Smooth muscle cell of bladder (primary cell): ENCODE measurements at places on chromosomes 13 and 19. TPM values are rescaled to one million over a fixed set of nuclear protein-coding genes. Genes with fewer than 3 reads are reported as not detected.

Gene COL5A3
- 1.7 and 2.1 TPM in 2 replicates for total RNA-seq

Gene SPTBN4
- total RNA-seq = 1.6 and 1.8 TPM in 2 replicates

Gene SLC1A5
- total RNA-seq = 249 and 255 TPM in 2 replicates

Gene BRCA2
- 1.0 and 1.7 TPM in 2 replicates for total RNA-seq

Gene FAM83E
- total RNA-seq = 0.28 and 0.46 TPM in 2 replicates

Gene MAMSTR
- total RNA-seq = 0.28 TPM in 2 replicates

Gene ZNF112
- total RNA-seq = 6.8 and 8.6 TPM in 2 replicates

Gene OR7A5
- total RNA-seq = not detected in 2 replicates

Gene ZNF44
- total RNA-seq = 9.0 and 10.4 TPM in 2 replicates

Gene CD33
- not detected in 2 replicates for total RNA-seq

Gene RAB20
- 12.7 and 15.2 TPM in 2 replicates for total RNA-seq

Gene CBY2
- total RNA-seq = not detected in 2 replicates

Gene RASAL3
- total RNA-seq = 0.09 TPM in 1 of 2 replicates, not detected in the other

Gene PMIS2
- total RNA-seq = not detected in 2 replicates

Gene MAB21L1
- total RNA-seq = 0.09 and 0.43 TPM in 2 replicates
